ENCODE measurements at places on chromosomes 5 and 9.

GRCh38 chr9:114233491-114234185 lies 78.3 kb downstream of the COL27A1 start:
- no peak for DNase-seq

- DNase-seq, result peak; percentile 3
Observed at GRCh38 chr5:123035918-123036390, 571 bp downstream of the PPIC start.

- DNase-seq, result no peak
Observed at GRCh38 chr5:18394443-18394804, 760.2 kb downstream of the TAF11L14 start.

DNA sequence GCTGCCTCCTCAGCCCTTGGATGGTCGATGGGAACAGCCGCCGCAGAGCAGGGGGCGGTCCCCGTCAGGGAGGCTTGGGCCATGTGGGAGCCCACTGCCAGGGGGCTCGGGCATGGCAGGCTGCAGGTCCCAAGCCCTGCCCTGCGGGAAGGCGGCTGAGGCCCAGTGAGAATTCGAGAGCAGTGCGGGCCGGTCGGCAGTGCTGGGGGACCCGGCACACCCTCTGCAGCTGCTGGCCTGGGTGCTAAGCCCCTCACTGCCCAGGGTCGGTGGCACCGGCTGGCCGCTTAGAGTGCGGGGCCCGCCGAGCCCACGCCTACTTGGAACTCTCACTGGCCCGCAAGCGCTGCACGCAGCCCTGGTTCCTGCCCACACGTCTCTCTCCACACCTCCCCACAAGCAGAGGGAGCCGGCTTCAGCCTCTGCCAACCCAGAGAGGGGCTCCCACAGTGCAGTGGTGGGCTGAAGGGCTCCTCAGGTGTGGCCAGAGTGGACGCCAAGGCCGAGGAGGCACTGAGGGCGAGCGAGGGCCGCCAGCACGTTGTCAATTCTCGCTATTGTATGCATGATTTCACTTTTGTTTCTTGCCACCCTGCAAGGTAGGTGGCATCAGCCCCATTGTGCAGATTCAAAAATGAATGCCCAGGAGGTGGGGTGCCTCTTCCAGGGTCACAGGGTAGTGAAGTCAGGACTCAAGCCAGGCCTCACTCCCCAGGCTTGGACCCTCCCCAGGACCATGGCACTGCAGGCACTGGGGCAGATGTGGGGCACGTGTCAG lies 48.6 kb downstream of the COL15A1 start:
- DNase-seq, result no peak

DNA sequence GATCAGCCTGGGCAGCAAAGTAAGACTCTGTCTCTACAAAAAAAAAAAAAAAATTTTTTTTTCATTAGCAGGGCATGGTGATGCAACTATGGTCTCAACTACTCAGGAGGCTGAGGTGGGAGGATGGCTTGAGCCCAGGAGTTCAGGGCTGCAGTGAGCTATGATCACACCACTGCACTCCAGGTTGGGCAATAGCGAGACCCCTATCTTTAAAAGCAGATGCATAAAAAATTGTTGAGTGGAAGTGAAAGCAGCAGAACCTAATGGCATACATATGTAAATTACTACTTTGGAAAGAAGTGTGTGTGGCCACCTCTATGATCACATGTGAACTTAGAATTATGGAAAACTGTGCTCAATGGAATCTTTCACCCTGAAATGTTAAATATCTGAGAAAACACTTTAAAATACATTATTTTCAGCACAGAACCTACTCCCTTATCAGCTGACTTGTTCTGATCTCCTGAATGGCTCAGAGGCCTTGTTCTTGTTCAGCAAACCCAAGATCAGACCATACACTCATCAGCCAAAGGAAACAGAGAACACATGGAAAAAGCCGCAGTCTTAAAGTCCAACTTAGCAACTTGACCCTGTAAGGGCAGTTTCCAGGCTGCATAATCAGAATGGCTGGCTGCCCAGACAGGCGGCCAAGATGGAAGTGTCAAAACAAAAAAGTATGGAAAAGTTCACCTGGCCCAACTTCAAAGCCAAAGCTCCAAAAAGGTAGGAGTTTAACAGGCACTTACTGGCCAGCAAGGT lies 56.5 kb downstream of the SIL1 start:
- DNase-seq, result no peak

- DNase-seq, result no peak
Observed at GRCh38 chr5:33445798-33446197, 5.0 kb downstream of the TARS1 start.

DNA sequence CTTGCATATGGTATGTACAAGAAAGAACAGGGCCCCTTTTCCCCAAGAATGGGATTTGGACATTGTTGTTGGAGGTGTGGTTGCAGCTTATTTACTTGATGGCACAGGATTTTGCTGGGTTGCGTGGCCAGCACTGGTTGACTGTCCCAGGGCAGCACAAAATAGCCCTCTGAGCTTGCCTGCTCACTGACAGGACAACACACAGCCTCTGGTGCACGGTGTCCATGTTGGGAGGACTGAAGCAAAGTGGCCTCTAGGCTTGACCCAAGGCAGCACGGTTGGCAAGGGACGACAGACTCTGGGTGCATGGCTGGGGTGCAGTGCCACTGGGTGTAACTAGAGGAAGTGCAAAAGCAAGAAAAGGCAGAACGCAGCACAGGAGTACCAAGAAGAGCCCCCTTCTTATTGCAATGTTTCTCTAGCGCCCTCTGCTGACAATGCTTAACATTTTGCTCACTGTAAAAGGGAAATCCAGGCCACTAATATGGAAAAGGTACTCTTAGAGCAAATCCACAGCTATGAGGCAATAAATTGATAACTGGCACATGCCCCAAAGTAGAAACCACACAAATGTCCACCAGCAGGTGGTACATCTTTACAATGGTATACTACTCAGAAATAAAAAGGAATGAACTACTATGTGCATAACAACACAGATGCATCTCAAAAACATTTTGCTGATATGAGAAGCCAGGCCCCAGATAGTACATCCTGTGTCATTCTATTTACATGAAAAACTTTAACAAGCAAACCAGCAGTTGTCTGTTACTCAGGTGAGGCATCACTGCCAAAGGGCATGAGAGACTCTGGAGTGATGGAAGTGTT lies 47.4 kb upstream of the BARX1 start:
- DNase-seq, result no peak

GRCh38 chr9:92294297-92294676 lies 790 bp upstream of the IARS1 start:
- no peak for DNase-seq

DNA sequence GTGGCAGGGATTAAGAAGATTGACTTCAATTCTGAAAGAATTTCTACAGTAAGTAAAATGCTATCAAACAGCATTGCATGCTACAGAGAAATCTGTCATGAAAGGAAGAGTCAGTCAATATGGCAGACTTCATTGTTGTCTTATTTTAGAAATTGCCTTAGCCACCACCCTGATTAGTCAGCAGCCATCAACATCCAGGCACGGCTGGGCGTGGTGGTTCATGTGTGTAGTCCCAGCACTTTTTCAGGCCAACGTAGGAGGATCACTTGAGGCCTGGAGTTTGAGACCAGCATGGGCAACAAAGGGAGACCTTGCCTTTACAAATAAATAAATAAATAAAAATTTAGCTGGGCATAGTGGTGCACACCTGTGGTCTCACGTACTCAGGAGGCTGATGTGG lies 46.6 kb downstream of the RMI1 start:
- no peak for DNase-seq

GRCh38 chr5:16557477-16557876 lies 59.3 kb downstream of the RETREG1 start:
- DNase-seq, result no peak

GRCh38 chr9:30411571-30411970 lies 1972.9 kb upstream of the ACO1 start:
- DNase-seq, result no peak

GRCh38 chr5:86665984-86666760 lies 48.4 kb downstream of the COX7C start:
- DNase-seq, result no peak

DNA sequence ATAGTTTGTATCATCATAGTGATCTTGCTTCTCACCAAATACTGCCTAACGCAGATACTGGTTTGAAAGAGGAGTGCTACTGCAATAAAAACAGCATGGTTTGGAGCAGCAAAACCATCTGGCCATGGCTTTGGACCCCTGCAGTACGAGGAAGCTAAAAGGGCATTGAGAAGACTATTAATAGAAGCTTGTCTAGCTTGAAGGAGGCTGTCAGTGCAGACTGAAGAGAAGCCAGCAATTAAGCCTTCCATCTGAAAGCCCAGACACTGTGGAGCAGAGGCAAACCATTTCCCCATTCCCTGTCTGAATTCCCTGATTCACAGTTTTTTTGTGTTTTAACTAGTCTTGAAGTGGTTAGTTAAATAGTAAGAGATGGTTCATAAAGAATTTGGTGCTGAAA lies 281.6 kb downstream of the PTPRD start:
- no peak for DNase-seq

- DNase-seq, result peak; percentile 9
Observed at GRCh38 chr5:31638748-31639418, at the start of gene PDZD2. PDZD2 (plus strand) TSS chr5:31639131.

Measured in GM04503 (cell line).